GM04503 (cell line): ENCODE measurements at places on chromosomes 7 and 10.

DNA sequence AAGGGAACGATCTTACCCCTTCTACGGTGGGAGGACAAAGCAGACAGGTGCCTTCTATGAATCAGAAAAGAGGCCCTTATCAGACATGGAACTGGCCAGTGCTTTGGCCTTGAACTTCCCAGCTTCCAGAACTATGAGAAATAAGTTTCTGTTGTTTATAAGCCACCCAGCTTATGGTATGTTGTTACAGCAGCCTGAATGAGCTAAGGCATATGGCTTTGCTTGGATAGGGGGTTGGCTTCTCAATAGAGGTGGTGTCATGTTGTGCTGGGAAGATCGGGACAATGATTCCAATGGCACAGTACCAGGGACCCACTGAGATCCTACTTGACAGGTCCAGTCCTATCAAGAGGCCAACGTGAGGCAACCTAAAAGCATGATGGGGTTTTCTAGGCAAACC, 183.4 kb upstream of the BMPER start:
- DNase-seq: no peak

DNA sequence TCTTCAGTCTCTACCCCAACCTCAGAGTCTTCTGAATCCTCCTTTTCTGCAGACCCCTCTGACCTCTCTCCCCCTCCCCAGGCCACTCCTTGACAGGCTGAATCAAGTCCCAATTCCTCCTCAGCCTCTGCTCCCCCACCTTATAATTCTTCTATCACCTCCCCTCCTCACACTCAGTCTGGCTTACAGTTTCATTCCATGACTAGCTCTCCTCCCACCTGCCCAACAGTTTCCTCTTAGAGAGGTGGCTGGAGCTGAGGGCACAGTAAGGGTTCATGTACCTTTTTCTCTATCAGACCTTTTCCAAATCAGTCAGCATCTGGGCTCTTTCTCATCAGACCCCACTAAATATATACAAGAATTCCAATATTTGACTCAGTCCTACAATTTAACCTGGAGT, 14.6 kb upstream of the LRRC61 start:
- DNase-seq: no peak

- DNase-seq: no peak
Measured at GRCh38 chr7:154676422-154677073, 326.4 kb downstream of the PAXIP1 start.

DNA sequence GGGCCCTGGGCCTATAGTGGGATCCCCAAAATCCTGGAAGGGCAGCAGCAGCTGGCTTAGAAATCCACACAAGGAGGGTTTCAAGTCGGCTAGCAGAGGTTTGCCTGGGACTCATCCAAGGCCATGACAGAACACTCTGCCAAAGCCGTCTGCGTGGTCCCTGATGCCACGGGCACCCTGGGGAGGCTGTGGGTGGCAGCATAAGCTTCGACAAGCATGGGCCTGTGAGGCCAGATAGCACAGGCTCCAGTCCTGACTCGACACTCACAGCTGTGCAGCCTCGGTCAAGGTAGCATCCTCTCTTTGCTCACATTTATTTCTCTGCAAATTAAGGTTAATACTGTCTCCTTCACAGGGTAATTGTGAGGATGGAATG, 138.3 kb downstream of the JCAD start:
- DNase-seq: no peak

DNA sequence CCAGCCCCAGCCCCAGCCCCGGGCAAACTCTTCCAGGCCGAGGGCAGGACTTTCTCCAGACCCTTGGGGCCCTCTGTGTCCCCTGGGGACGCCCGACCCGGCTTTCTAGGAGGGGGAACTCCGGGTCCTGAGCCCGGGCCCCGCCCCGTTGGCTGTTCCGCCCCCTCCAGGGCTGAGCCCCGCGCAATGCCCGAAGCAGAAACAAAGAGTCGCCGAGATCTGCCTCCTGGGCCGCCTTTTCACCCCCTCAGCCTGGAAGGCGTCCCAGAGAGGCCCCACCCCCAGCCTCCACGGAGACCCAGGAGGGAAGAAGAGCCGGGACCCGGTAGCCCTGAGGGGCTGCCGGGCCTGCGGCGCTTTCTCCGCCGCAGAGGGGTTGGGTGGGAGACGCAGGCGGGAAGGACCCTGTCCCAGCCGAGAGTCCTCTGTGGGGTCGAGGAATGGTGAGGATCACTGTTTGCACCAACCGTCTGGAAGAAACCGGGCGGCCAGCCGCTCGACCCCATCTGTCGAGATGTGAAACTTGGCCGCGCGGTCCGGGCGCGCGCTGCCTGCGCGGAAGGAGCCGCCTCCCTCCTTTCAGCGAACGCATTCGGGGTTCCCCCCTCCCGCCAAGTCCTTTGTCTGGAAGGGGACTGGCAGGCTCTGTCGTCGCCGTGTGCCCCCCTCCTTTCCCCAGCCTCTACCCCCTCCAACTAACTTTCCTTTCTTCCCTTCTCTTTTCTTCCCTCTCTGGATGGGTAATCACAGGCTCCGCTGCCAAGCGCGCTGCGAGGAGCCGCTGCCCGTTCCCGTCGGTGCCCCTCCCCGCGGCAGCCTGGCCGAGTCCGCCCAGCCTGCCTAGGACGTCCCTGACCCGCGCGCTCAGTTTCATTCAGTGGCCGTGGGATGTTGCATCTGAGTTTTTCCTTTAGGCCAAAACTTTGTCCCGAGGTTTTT, 10.2 kb downstream of the EN2 start:
- no peak for DNase-seq
